ENCODE measurements at places on chromosomes 6 and 20. TPM values are rescaled to one million over a fixed set of nuclear protein-coding genes. Genes with fewer than 3 reads are reported as not detected.

MROH8 gene
- polyA plus RNA-seq: 0.52 TPM

HLA-DPA1 gene
- 578 TPM for polyA plus RNA-seq

CST2 gene
- polyA plus RNA-seq: not detected

GRCh38 chr6:2141644-2142290 is 103.6 kb downstream of the GMDS start:
- no peaks in the 10 kb centered on the region for H3K36me3 ChIP-seq
- no peak for DNase-seq
- no peak overlapping the region for H3K4me3 ChIP-seq
- no peaks in the 10 kb centered on the region for H3K27me3 ChIP-seq

- peaks cover 16% of the 10 kb centered on the region for H3K4me1 ChIP-seq
- H3K27ac ChIP-seq: no peak overlapping the region
- peaks cover 14% of the 10 kb centered on the region for H3K36me3 ChIP-seq
- H3K27me3 ChIP-seq: no peaks in the 10 kb centered on the region
- H3K4me3 ChIP-seq: no peak overlapping the region
- DNase-seq: no peak
Measured at GRCh38 chr6:145733810-145734209, 1.5 kb downstream of the EPM2A start.

DNA sequence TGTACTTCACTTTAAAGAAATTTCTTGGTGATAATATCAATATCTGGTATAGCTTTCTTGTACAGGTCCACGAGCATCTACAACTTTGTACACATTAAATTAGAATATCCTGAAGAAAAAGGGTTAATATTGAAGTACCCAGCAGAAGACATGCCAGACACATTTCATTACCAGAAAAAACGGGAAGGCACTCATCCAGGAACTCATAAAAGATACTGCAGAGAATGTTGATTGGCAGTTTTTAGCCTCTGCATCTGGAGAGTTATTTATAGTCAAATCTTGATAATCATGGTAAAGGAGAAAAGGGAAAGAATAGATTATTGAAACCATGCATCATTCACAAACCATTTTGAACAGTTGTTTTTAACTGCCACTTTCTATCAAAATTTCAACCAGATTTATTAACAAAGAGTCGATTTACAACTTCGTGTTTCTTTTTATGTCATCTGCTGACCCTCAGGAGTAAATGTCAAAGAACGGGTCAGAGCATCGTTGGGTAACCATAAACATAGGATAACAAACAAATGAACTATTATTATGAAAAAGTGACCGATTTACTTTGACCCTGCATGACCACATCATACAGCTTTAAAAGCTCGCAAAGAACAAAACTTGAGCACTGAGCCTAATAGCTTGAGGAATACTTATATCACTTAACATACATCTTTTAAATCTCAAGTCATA is 229.2 kb upstream of the SGK1 start:
- no peak overlapping the region for H3K27ac ChIP-seq
- DNase-seq: no peak
- no peak overlapping the region for H3K4me3 ChIP-seq

GRCh38 chr20:6780433-6781190 is 13.1 kb downstream of the BMP2 start:
- no peaks in the 10 kb centered on the region for H3K4me1 ChIP-seq
- H3K36me3 ChIP-seq: no peaks in the 10 kb centered on the region
- no peak overlapping the region for H3K27ac ChIP-seq
- H3K27me3 ChIP-seq: peaks cover 18% of the 10 kb centered on the region
- H3K4me3 ChIP-seq: no peak overlapping the region

DNA sequence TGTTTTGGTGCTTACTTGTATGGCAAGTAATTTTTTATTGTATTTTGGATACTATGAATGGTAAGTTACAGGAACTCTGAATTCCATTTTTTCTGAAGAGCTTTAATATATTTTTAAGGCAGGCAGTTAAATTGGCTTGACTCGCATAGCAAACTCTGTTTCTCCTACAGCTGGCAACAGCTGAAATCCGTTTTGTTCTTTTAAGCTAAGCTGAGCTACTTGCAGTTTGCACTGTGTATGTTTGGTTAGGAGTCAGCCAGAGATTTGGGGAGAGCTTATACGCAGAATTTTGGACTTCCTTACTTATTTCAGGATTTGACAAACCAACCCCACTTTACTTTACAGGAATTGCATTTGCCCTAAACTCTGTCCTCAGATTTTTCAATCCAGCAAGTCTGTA is 179.1 kb downstream of the COL19A1 start:
- no peak for DNase-seq
- no peaks in the 10 kb centered on the region for H3K27me3 ChIP-seq
- H3K27ac ChIP-seq: no peak overlapping the region
- no peak overlapping the region for H3K4me3 ChIP-seq
- no peaks in the 10 kb centered on the region for H3K36me3 ChIP-seq

GRCh38 chr6:70863343-70863742 is 93.5 kb downstream of the B3GAT2 start:
- no peak overlapping the region for H3K27ac ChIP-seq
- H3K27me3 ChIP-seq: no peaks in the 10 kb centered on the region
- DNase-seq: no peak
- no peaks in the 10 kb centered on the region for H3K4me1 ChIP-seq
- H3K36me3 ChIP-seq: peaks cover 21% of the 10 kb centered on the region

IGF2R gene
- polyA plus RNA-seq: 8.2 TPM

- H3K4me3 ChIP-seq: no peak overlapping the region
- no peaks in the 10 kb centered on the region for H3K4me1 ChIP-seq
- no peak for DNase-seq
- H3K36me3 ChIP-seq: no peaks in the 10 kb centered on the region
- no peak overlapping the region for H3K27ac ChIP-seq
Measured at GRCh38 chr6:145063091-145063490, 672.2 kb downstream of the EPM2A start.

CST4 gene
- polyA plus RNA-seq: not detected

DNA sequence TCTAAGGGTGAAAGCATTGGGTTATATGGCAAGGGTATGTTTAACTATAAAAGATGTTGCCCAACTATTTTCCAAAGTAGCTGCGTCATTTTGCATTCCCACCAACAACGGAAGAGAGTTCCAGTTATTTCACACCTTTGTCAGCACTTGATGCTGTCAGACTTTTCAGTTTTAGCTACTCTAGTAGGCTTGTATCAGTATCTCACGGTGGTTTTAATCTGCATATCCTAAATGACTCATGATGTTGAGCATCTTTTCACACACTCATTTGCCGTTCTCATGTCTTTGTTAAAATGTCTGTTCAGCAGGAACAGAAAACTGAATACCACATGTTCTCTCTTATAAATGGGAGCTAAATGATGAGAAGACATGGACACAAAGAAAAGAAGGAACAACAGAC is 122.3 kb downstream of the RNASET2 start:
- H3K27ac ChIP-seq: no peak overlapping the region
- H3K27me3 ChIP-seq: no peaks in the 10 kb centered on the region
- peaks cover 19% of the 10 kb centered on the region for H3K4me1 ChIP-seq
- H3K36me3 ChIP-seq: no peaks in the 10 kb centered on the region

LMBRD1 gene
- 71.6 TPM for polyA plus RNA-seq

DNA sequence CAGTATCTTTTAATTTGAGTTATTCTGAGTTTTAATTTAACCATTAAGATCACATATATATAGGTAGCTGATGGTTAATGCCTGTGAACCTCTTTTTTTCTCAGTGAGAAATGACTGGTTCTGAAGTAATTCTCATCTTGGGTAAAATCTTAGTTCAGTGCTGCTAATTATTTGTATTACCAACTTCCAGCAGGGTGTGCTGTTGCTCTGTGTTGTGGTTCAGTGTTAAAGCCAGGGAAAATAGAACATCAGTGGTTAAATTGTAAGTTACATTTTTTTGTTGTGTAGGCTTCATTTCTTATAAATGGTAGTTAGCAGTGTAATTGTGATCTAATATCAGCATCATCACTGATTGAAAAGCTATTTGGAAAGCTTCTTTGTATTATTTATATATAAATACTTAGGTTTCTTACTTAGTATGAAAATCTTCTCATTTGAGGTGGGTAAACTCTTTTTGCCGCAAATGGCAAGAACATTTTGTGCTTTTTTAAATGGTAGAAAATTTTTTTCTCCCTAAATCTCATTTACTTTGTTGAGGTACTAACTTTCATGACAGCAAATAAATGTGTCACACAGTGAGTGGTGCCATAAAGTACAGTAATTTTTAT is 43.7 kb downstream of the CDC5L start:
- peak; percentile 7 for DNase-seq
- H3K27ac ChIP-seq: no peak overlapping the region
- H3K36me3 ChIP-seq: peaks cover 98% of the 10 kb centered on the region
- no peaks in the 10 kb centered on the region for H3K27me3 ChIP-seq

DNA sequence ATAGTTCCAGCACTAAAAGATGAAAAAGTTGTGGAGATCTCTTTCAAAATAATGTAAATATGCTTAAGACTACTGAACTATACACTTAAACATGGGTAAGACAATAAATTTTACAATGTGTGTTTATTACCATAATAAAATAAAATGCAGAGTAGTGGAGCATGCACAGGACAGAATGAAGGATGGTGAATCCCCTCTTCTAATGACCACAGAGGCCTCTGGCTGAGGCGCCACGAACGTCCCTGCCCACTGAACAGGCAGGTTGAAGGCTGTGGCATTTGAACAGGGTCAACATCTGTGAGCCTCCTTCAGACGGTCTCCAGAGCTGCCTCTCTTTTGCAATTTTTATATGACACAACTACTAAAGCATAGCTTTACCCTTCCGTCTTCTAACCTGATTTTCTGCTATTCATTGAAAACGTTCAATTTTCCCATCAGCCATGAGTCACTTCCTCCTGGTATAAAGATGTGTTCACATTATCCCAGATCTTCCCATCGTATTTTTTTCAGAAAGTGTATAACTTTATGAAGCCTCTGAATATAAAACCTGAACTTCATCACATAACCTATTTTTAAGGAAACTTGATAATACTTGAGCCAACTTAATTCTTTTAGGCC is 37.8 kb downstream of the ADGRF4 start:
- H3K27me3 ChIP-seq: no peaks in the 10 kb centered on the region
- no peak overlapping the region for H3K4me3 ChIP-seq
- no peaks in the 10 kb centered on the region for H3K4me1 ChIP-seq
- H3K36me3 ChIP-seq: no peaks in the 10 kb centered on the region

DNA sequence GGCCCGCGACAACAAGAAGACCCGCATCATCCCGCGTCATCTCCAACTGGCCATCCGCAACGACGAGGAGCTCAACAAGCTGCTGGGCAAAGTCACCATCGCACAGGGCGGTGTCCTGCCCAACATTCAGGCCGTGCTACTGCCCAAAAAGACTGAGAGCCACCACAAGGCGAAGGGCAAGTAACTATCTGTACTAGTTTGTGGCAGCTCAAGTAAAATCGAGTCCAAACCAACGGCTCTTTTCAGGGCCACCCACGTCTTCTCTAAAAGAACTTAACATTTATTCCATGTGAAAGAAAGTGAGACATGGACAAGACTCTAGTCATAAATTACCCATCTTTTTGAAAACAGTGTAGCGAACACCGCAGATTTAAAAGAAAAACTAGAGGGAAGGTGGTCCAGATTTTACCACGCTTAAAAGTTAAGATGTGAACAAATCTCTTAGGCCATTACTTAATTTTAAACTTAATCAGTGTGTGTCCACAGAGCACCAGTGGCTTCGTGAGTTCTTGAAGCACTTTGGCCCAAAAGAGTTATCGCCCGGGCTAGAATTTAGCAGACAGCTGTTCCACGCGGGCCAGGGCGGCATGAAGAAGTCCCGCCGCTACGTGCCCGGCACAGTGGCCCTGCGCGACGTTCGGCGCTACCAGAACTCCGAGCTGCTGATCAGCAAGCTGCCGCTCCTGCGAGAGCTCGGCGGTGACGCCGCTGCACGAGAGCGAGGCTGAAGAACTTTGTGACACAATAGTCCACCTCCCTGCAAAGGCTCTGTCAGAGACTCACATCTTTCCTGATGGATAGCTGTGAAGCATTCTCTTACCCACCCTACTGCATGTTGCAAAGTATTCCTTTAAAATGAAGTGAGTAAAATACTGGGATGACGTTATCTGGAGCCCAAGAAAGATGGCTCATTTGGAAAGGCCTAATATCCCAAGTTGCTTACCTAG is 113.9 kb upstream of the PRSS16 start:
- peaks cover 30% of the 10 kb centered on the region for H3K4me1 ChIP-seq
- H3K4me3 ChIP-seq: peak overlapping the region; percentile 33
- H3K27me3 ChIP-seq: no peaks in the 10 kb centered on the region
- H3K27ac ChIP-seq: peak overlapping the region; percentile 75
- no peaks in the 10 kb centered on the region for H3K36me3 ChIP-seq

GRCh38 chr6:118685823-118686449 is 34.5 kb upstream of the CEP85L start:
- H3K4me1 ChIP-seq: peaks cover 5% of the 10 kb centered on the region
- DNase-seq: no peak
- H3K36me3 ChIP-seq: no peaks in the 10 kb centered on the region

BTN1A1 gene
- polyA plus RNA-seq: not detected

DNA sequence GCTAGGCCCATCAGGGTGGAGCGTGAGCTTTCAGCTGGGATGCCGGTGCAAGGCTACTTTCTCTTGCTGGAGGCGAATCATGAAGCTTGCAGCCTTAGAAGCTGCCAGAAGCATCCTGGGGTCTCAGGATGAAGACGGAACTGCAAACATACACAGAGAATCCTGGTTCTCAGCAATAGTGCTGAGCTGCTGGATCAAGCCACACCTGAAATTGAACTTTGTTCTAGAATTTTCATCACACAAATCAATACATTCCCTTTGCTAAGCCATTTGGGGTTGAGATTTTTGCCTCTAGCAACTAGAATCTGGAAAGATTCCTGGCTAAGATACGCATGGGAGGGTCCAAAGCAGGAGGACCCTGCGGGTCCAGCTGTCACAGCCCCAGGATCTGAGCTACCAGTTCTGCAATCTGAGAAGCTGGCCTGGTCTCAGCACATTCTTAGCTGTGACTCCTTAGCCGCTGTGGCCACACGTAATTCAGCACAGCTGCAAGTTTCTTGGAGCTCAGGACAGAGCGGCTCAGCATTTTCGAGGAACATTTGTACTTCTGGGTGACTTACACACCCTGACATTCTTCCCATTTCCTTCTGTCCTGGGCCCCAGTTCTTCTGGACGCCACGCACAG is 6.6 kb upstream of the ARFGAP1 start:
- no peaks in the 10 kb centered on the region for H3K36me3 ChIP-seq
- no peak overlapping the region for H3K27ac ChIP-seq
- DNase-seq: no peak
- peaks cover 6% of the 10 kb centered on the region for H3K27me3 ChIP-seq
- H3K4me1 ChIP-seq: no peaks in the 10 kb centered on the region

NKX2-2 gene
- polyA plus RNA-seq: not detected

- H3K27me3 ChIP-seq: peaks cover 2% of the 10 kb centered on the region
- DNase-seq: peak; percentile 11
- H3K27ac ChIP-seq: no peak overlapping the region
- H3K36me3 ChIP-seq: no peaks in the 10 kb centered on the region
- H3K4me3 ChIP-seq: no peak overlapping the region
- H3K4me1 ChIP-seq: no peaks in the 10 kb centered on the region
Measured at GRCh38 chr6:114108119-114109002, 137.4 kb upstream of the HDAC2 start.

All from CD14-positive monocyte (primary cell).